ENCODE measurements at places on chromosomes 3 and 15.

- no peak for DNase-seq
Observed at GRCh38 chr3:71512544-71512943, 71.0 kb downstream of the FOXP1 start.

DNA sequence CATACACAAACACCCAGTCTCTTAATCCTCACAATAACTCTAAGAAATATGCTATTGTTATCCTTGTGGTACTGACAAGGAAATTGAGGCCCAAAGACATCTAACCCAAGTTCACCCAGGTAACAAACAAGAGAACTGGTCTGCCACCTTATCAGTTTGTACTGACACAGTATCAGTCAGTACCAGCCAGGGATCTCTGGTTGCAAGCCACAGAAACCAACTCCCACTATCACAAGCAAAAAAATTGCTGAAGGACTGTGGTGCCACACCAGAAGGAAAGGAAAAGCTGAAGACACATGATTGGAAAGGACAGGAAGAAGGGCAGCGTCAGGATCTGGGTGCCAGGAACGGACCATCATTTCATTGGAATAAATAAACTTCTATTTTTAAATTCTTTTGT lies 63.8 kb upstream of the GLCE start:
- no peak for DNase-seq

- no peak for DNase-seq
Observed at GRCh38 chr15:38642689-38643270, 78.2 kb upstream of the RASGRP1 start.

- no peak for DNase-seq
Observed at GRCh38 chr15:39592500-39592899, 11.6 kb downstream of the THBS1 start.

GRCh38 chr3:86990734-86991481 lies at the start of gene VGLL3:
VGLL3 (minus strand) TSS chr3:86991149; CDS start chr3:86990743, 406 bp downstream.
- DNase-seq: peak; percentile 25

DNA sequence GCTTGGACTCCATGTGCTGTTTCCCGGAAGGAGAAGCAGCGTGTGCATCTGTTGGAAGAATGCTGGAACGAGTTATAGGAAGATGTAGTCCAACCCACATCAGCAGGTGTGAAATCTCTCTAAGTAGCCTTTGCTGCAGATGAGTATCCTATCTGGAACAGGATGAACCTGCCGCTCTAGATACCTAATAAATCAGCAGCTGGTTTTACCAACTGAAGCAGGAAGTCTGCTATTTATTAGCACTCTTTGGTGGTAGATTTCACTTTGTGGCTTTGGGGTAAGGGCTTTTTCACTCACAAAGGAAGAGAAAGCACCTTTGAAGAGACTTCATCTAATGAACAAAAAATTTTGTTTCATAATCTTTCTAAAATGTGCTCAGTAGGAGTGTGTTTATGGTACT lies 66.4 kb downstream of the DCUN1D1 start:
- no peak for DNase-seq

DNA sequence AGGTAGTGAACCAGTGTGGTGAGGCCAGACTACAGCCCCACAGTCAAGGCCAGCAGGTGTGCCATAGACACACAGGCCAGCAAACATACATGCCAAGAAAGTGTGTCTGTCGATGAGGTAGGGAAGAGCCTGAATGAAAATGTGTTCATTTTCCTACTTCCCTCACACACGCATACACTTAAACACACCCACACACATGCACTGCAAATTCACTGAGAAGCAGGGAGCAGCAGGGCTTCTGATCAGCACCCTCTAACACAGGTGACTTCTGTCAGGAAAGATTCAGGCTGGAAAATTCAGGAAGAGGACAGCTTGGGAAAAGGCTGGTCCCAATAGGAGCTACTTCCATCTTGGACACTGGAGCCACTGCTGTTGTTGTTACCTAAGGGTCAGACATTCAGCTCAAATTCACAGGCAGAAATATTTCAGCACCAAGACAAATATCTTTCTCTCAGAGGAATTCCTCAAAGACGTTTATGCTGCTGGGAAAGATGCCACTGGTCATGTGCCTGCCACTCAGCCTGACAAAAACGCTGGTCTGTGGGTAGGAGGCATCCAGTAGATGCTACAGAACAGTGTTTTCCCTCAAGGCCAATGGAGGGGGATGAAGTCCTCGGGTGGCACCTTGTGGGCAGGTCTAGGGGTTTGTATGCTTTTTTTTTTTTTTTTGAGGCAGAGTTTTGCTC lies 40.9 kb upstream of the LARS2 start:
- no peak for DNase-seq

DNA sequence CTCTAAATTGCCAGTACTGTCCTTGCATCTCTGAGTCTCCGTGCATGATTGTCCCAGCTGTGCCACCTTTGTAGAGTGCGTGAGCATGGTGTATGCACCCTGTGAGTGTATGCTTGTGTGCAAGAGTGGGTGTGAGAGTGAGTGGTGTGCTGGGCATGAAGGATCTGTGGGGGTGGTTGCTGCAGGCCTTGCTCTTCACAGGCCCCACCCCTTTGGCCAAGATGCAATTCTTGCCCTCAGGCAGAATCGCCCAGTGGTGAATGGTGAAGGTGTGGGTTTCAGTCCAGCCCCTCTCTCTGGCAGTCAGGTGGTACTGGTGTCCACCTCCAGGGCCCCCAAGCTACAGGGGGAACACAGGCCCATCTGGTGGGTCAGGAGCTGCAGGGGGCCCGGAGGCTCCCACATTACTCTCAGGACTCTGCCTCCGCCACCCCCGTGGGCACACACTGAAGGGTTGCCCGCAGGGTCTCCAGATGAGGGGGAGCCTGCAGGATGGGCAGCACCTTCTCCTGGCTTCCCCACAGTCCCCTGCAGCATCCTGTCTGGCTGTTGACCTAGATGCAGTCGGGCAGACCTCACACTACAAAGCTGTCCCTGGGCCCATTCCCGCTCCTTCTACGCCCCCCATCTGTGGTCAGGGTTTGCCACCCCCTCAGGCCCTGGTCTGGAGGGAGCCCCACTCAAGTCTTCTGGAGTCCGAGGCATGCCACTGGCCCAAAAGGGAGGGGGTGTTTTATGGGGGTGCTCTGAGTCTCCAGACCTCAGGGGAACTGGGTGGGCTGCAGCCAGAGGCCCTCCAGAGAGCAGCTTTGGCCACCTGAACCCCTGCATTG lies 8.3 kb upstream of the ROPN1B start:
- DNase-seq: no peak

GRCh38 chr3:32257042-32257441 lies 18.6 kb downstream of the CMTM8 start:
- DNase-seq: no peak

GRCh38 chr3:177058648-177059047 lies 138.6 kb downstream of the TBL1XR1 start:
- no peak for DNase-seq

DNA sequence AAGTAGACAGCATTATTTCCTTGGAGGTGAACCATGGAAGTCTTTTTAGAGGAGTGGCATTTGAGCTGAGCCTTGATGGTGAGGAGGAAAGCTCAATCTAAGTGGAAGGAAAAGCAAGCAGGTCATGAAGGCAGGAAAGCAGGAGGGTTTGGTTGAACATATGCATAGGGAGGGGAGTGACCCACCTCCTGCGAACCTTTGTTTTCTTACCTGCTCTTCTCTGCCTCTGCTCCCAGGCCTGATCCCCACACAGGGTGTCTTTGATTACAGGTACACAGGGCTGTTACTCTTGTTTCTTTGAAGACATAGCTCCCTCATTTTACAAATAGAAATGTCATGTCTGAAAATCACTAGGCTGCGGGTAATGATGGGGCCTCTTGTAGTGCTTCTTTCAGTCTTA lies 248.1 kb upstream of the TPRG1 start:
- no peak for DNase-seq

DNA sequence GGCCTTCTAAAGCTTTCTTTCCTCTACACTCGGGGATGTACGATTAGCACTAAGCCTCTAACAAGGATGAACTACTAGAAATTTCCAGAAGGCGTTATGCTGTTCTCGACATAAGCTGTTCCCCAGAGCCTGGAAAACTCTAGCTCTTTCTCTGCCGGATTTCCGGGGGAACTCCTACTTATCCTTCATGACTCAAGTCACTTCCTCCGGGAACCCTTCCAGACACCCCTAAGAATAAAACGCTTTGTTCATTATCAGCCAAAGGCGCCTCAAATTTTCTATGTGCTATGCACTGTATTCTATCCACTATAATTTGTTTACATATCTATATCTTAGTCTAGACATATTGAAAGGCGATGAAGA lies 455 bp upstream of the SNAP23 start:
- no peak for DNase-seq

GRCh38 chr15:36252146-36252711 lies 327.2 kb upstream of the CDIN1 start:
- DNase-seq: no peak

GRCh38 chr3:23567917-23568316 lies 237.8 kb upstream of the UBE2E1 start:
- no peak for DNase-seq

DNA sequence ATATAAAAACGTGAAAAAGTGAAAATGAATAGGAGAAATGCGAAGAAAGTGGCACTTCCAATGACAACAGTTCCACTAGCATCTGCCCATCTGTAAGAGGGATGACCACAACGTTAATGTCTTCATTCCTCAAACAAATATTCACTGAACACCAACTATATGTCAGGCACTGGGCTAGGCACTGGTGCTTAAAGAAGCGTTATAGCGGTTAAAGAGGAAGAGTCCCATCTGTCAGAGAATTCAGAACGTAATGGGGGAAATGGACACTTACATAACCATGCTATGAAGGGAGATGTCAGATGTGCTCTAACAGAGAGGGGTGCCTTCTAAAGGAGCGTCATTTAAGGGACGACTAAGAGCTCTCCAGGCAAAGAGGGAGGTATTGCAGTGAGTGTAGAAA lies 8.2 kb downstream of the RUBCN start:
- DNase-seq: no peak

- no peak for DNase-seq
Observed at GRCh38 chr3:60399861-60400845, 851.1 kb downstream of the FHIT start.

DNA sequence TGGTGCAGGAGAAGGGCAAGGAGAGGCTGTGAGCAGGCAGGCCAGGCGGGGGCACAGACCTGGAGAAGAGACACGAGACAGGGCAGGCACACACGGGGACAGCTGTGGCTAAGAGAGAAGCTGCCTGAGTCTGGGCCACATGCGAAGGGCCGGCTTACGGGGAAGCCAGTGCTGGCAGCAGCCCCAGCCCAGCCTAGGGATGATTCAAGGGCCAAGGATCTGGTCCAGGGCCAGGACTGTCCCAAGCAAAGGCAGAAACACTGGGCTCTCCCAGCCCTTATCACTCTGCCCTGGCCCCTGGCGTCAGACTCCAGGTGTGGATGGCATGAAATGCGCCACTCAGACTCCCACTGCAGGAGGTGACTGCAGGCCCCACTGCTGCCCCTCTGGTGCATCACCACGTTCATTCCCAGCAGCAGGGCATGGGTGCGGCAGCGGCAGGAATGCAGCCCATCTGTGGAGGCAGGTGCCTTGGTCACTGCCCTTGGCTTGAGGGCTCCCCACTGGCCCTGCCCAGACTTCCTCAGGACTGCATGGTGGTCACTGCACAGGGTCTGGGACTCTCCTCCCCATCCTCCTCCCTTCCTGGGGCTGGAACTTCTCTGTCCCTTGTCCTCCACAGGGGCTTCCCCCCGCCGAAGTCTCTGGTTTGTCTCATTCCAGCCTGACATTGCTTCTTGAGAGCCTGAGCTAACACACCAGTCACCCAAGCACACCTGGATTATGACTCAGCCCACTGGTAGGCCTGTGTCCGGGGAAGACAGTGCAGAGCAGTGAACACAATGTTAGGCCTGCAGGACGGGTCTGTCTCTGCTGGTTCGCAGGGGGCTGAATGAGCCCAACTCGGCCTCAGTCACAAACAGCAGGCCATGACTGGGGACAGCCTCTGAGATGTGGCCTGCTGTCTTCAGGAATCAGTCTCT lies 69.3 kb downstream of the TBC1D2B start:
- DNase-seq: no peak

GRCh38 chr3:147544290-147544689 lies 135.1 kb downstream of the ZIC1 start:
- no peak for DNase-seq

DNA sequence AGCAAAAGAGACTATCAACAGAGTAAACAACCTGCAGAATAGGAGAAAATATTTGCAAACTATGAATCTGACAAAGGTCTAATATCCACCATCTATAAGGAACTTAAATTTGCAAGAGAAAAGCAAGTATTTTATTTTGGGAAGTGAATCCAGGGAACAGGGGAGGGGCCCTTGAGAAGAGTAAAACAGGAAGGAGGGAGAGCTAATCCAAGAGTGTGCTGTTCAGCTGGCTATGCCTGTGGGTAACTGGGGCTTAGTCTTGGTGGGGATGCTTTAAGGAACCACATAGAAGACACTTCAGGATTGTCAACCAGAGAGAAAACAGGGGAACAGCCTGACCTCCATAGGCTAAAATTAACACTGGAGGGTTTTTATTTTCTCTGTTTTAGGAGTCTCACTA lies 3.9 kb upstream of the HHLA2 start:
- DNase-seq: no peak

- no peak for DNase-seq
Observed at GRCh38 chr15:72135719-72136118, 17.5 kb downstream of the SENP8 start.

Data from WERI-Rb-1 (cell line).